Stimulated activated CD4-positive, alpha-beta T cell treated with anti-CD3 and anti-CD28 coated beads, Interleukin-12 subunit alpha, Interleukin-12 subunit beta, amount 100 ng/mL, for 24 hours (primary cell): ENCODE measurements at places on chromosomes 4 and X.

- DNase-seq: no peak
Measured at GRCh38 chrX:43813319-43813718, 68.9 kb downstream of the MAOB start.

- no peak for DNase-seq
Measured at GRCh38 chr4:159352609-159353008, 249.7 kb downstream of the RAPGEF2 start.

DNA sequence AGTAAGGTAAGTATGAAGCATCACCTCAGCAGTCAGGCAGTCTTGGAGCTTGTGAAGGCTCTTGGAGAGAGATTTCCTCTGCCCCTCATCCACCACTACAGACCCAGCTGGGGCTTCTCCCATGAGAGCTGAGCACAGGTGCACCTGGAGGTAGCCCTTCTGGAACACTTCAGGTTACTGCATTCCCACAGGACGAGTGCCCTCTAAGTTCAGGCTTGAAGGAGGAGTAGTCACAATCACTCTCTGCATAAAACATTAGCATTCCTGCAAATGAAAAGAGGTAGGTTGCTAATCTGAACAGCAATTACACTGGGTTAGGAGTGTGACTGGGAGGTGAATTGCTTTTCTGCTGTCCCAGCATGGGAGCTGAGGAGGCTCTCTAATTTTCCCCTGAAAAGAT, 308.8 kb downstream of the TEX13C start:
- DNase-seq: no peak

- no peak for DNase-seq
Measured at GRCh38 chr4:112731715-112732114, 94.8 kb downstream of the LARP7 start.

DNA sequence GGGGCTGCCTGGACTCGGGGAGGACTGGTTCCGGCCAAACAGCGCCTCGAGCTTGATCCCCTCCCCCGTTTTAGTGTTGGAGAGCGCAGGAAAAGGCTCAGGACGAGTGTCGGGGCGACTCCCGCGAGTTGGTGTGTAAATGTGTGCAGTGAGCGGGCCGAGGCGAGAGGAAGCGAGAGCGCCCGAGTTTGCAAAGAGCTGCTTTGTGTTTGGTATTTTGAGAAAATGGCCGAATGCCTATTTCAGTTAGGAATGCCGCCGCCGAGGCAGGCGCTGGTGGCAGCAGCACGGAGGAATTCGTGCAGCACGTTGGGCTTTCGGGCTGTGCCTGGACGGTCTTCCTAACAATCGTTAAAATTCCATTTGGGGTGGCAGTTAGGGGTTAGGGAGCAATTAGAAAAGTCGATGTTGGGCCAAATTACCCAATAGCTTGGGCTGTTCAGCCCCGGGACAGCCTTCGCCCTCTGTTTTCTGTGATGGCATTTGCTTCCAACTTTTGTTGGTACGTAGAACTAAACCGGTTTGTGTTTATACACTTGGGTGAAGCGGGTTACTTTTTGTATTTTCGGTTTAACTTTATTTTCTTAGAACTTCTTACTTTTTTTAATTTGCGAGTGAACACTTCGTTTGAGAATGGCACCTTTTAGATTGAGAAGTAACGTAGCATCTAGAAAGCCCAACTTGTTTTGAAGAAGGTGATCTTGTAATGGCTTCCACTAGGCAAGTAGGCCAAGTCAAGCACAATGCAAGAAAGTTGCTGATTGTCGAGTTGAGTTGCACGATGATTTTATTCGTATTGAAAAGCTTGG, 1.6 kb downstream of the REST start:
- peak; percentile 39 for DNase-seq

DNA sequence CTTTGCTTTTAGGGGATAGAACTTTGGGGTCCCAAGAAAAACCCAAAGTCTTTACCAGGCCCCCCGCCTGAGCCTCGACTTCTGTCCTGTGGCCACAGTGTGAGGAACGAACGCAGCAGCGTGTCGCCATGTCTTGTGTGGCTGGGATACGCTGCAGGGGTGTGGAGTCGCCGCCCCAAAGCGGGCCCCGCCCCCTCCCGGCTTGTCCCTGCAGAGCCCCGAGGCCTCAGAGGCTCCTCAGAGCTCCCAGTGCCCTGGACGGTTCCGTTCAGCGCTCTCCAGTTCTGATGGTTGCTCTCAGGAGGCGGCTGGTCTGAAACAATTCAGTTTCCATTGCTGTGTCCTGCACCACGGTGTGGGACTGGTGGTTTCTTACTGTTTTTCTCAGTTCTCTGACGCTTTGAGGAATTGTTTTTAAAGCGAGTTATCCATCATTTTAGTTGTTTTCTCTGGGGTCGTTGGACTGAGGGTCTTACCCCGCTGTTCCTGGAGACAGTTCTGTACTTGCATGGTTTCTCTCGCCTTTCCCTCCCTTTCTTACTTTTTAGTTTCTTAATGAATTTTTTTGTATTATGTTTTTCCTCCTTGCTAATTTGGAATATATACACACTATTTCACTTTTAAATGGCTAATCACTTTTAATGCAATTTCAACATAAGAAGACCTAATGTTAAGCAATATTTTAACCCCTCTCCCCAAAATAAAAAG, 1.6 kb upstream of the IDUA start:
- DNase-seq: peak; percentile 76

DNA sequence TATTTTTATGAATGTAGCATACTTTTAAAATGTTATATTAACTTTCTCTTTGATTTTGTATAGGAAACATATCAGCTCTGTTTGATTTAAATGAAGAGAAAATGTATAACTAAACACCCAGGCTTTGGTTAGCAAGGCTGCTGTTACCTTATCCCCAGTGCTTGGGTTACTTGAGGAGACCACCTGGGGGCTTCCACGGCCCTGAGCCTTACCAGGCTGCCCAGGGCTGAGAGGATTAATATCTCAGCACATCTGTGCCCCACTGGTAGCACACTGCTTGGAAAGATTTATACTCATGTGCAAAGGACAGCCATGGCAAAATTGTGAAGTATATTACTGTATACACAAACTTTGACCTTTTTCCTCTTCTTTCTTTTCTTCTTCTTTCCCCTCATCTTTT, 752.9 kb downstream of the RAPGEF2 start:
- no peak for DNase-seq

- no peak for DNase-seq
Measured at GRCh38 chrX:107577933-107578332, 50.4 kb upstream of the PRPS1 start.

DNA sequence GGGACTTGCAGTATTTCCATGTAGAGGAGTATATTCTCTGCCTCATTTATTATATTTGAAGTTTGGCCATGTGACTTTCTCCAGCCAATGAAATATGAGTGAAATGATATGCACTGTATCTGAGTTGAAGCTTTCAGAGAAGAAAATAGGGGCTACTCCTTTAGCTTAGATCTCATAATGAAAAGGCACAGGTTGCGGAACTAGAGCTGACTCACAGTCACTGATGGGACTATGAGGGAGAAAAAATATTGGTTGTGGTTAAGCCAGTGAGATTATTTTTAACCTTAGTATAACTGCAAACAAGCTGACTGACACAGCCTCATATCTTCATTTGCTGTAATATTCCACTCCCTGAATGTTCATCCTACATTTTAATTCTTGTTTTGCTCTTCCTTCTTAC, 1104.3 kb downstream of the RPA4 start:
- DNase-seq: no peak

DNA sequence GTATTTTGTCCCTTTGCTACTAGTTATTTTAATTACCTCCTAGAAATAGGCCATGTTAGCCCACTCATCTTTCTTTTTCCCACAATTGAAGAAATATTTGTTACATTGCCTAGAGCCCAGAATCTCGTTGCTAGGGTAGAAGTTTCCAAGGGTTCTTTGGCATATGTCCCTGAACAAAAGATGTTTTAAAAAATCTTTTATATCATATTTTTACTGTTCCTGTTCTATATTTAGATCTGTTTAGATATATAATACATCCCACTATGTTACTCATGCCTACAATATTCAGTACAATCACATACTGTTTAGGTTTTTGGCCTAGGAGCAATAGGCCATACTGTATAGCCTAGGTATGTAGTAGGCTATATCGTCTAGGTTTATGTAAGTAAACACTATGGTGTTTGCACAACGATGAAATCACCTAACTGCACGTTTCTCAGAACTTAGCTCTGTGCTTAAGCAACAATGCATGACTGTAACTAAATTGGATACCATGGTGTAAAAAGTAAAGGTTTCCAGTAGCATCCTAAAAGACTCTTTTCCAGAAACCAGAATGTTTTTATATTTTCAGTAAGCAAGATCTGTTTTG, 236.0 kb upstream of the SLIT2 start:
- no peak for DNase-seq

GRCh38 chrX:11629593-11630211, 36.0 kb downstream of the ARHGAP6 start:
- no peak for DNase-seq

DNA sequence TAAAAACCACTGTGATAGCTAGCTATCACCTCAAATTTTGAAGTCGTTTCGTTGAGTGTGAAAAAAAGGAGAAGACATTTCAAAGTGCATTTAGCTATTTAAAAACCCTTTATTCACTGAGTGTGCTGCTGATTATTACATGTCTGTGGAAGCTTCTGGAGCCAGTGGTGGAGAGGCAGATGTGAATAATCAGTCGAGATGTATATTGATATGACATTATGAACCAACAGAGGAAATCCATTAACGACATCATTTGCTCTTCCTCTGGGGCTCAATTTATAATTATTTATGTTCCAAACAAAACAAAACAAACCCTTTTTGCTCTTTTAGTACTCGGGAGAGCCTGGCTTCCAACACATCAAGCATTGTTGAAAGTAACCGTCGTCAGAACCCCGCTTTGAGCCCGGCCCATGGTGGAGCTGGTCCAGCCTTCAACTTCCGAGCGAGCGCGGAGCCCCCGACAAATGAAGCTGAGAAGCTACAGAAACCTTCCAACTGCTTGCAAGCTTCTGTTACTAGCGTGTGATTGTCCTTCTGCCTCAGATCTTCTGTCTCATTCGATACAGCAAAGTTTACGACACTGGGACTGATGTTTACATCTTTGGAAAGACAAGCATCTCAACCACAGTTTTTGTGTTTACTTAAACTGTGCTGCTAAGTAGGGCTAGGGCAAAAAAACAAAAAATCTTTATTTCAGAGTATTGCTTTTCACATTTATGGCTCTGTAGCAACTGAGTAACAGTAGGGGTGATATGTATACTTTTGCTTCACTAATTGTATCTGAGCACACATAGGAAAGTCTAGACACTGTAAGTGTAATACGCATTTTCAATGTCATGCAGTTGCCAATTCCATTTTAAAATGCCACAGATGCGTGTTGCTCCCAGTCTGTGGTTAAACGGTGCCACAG, 111.9 kb downstream of the STOX2 start:
- DNase-seq: no peak
